ENCODE measurements at places on chromosomes 5 and 9.

DNA sequence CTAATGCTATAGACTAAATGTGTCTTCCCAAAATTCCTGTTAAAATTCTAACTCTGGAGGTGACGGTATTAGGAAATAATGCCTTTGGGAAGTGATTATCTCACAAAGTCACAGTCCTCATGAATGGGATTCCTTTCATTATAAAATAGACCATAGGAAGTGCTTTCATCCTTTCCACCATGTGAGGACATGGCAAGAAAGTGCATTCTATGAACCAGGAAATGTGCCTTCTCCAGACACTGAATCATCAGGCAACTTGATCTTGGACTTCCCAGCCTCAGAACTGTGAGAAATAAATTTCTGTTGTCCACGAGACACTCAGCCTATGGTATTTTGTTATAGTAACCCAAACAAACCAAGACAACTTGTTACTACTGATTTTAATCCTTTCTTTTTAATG, 582.4 kb upstream of the C9orf72 start:
- no peak for DNase-seq

- no peak for DNase-seq
Observed at GRCh38 chr9:110912419-110913291, 125.6 kb downstream of the LPAR1 start.

- DNase-seq: no peak
Observed at GRCh38 chr5:149961957-149962409, 1.4 kb downstream of the SLC26A2 start.

GRCh38 chr5:139670369-139671095, 22.4 kb downstream of the CXXC5 start:
- DNase-seq: no peak

DNA sequence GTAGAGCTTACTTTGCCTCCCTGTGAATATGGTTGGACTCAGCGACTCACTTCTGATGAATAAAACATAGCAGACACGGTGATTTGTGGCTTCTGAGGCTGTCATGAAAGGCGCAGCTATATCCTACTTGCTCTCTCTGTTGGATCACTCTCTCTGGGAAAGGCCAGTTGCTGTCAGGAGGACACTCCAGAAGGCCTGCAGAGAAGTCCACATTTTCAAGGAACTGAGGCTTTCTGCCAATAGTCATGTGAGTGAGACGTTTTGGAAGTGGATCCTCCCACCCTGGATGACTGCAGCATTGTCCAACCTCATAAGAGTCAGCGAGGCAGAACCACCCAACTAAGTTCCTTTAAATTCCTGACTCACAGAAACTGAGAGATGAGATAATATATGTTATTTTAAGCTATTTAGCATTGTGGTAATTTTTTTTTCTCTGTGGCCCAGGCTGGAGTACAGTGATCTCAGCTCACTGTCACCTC, 156.0 kb upstream of the MAST4 start:
- DNase-seq: no peak

GRCh38 chr5:98458726-98459125, 314.7 kb upstream of the RGMB start:
- DNase-seq: no peak

GRCh38 chr5:57719216-57719615, 236.6 kb upstream of the ACTBL2 start:
- no peak for DNase-seq

- DNase-seq: no peak
Observed at GRCh38 chr5:132526974-132527564, 16.3 kb downstream of the IL5 start.

- DNase-seq: no peak
Observed at GRCh38 chr5:54887663-54888062, 97.7 kb downstream of the ESM1 start.

DNA sequence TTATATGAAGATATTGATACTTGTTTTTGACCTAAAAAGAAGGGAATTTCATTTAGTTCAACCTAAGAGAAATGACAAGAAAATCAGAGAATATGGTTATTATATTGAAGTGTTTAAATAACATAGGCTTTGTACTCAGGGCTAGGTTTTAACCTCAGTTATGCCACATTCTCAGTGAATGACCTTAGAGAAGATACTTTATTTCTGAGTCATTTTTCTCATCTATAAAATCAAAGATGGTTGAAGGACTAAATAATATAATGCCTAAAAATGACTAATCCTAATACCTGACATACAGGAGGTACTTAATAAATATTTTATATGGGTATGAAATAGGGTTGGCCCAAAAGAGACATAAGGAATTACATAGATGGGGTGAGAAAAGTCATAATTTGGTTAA, 32.3 kb downstream of the DIMT1 start:
- DNase-seq: no peak

DNA sequence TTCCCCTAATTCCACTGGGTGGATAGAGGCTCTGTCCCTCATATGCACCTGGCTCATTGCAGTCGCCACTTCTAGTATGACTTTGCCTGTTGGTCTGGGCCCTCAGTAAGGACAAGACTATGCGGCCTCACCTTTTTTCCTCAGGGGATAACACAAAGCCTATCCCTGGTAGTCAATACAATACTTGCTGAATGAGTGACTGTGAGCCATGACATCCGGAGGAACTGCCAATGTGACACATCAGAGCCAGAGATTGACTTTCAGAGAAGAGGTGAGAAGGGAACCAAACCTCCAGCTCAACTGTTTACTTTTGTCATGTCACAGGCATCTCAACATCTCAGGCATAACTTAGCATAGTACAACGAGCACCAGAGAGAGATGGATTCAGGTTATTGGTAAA, 371.3 kb downstream of the DMRT2 start:
- DNase-seq: no peak

- DNase-seq: no peak
Observed at GRCh38 chr5:2166306-2166978, 283.7 kb upstream of the IRX4 start.

DNA sequence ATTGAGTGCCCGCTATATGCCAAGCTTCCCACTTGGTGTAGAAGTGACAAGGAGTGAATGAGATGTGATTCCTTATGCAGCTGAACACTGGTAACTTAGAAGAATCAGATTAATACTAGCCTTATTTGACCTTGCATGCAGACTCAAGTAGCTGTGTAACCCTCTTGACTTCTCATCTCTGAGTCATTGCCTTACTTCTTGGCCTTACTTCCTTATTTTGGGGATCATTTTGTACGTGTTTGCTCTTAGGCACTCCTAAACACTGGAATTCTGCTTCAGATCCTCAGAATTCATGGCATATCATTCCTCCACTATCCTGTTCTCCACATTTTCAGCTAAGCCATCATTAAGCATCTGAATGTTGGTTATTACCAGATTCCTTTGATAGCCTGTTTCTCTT, 948.9 kb upstream of the ARRDC3 start:
- DNase-seq: no peak

DNA sequence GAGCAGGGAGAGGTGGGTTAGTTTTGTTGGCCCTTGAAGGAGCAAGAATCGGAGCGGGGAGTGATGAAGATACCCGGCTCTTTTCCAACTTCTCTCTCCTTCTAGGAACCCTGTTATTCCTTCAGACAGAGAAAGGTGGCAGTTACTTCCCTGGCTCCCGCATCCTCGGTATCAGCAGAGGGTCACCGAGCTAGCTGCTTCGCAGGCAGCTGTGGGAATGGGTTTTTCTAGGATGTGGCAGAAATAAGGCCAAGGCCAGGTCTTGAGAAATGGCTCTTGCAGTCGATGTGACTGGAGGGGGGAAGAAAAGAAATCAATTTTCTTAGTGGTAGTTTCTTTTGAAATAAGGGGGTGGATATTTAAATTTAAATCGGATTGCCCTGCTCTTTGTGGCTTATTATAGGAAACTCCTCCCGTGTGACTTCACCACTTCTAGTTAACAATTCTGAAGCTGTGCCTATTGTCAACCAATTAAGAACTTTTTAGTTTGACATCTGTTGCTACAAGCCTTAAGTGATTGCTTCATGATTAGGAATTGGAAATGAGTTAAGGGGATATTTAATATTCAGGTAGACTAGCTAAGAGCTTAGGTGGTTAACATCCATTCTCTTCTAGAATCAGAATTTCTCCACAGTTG, 1.4 kb downstream of the SAP30L start:
- no peak for DNase-seq

GRCh38 chr5:22050931-22051330, 802.2 kb downstream of the CDH12 start:
- no peak for DNase-seq

DNA sequence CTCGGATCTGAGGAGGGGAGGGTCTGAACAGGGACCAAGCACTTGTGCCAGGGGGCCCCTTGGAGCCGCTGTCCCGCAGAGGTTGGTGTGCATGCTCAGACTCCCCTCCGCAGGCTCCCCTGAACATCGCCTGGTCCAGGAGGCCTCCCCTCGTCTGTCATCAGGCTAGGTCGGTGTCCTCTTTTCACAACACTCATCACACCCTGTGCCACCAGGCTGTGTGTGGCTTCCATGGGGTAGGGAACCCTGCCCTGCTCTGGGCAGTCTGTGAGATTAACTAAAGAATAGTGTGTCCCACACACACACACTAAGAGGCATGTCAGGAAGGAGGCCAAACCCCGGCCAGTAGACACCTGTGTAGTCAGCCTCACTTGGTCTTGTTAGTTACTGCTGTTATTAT, 119.3 kb downstream of the C5orf15 start:
- DNase-seq: no peak

DNA sequence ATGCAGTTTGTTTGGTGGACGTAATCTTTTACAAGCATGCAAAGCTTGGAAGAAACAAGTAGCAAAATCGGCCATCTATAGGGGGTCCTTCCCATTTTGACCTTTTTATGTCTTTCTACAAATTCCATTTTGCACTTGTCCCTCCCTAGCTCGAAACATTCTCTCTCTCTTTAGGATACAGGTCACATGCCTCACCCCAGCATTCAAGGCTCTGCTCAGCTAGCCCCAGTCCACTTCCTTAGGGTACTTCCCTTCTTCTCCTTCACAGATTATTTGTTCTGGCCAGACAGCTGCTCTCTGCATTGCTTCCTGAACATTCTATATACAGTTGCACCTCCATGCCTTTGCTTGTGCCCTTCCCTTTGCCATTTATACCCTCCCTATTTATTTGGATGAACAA, 31.7 kb upstream of the TRIM14 start:
- no peak for DNase-seq

DNA sequence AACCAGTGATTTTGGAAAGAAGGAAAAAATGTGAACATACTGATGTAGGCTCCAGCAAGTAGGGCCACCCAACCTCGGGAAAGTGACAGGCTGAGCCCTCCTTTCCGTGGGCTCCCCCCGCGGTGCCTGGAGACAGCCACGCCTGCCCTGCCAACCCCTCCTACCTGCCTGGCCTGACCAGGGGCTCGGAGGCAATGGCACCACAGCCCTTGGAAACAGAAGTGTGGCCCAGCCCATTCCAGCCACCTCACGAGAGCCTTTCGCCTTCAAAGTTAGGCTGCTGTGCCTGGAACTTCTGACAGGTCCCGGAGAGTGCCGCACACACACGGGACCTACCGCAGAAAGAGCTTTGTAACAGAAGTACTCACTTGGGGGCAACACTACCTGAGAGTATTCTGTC, 49.5 kb upstream of the LRRC14B start:
- DNase-seq: no peak

GRCh38 chr5:132493241-132493640, 2.7 kb upstream of the IRF1 start:
- DNase-seq: no peak

DNA sequence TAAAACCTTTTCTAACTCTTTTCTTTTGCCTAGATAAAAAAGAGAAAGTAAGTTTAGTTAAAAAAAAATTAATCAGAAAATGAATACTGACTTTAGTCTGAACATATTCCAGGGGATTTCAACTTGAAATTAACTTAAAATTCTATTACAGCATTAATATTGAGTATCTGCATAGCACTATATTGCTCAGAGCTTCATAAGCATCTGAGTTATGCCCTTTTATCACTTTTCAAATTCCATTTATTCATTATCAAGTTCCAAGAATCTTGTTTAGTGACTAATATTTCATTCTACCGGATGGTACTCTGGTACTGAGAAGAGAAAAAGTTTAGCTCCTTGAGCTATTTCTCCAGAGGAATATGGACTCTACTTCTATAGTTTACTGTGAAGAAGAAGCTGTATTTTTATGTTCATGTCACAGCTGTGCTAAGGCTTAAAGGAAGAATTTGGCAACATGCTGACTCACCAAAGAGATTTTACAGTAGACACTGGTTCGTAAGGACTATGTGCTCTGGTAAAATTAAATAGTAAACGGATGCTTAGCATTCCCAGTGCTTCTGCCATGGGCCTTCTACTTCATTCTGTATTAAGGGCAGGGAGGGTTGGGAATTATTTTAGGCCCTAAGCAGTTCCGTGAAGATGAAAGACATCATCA, 285.2 kb upstream of the SEMA6A start:
- no peak for DNase-seq

- no peak for DNase-seq
Observed at GRCh38 chr5:137727623-137728022, 8.3 kb downstream of the KLHL3 start.

- DNase-seq: no peak
Observed at GRCh38 chr5:6730807-6731206, 17.6 kb downstream of the TENT4A start.

DNA sequence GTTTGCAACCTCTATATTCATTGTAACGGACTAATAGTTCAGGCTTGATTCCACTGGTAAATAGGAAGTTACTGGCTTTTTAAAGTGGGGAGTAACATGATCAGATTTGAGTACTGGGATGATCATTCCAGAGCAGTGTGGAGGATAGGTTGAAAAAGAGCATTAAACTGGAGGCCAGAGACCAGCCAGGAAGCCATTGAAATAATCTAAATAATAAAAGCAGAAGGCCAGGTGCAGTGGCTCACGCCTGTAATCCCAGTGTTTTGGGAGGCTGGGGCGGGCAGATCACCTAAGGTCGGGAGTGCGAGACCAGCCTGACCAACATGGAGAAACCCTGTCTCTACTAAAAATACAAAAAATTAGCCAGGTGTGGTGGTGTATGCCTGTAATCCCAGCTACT, 56.0 kb upstream of the MSX2 start:
- DNase-seq: no peak

DNA sequence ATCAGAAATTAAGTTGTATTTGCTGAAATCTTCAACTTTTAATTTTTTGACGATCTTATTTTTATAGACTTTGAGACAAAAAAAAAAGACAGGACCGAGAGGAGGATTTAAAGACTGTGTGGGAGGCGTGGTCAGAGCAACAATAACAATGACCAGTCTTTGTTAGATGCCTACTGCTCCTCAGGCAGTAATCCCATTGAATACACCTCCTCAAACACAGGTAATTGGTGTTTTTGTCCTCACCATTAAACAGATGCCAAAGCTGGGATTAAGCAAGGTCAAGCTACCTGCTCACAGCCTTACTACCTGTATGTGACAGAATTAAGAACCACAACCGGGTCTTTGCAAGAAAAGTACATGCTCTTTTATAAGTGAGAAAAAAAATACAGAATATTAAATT, 233.3 kb upstream of the GRAMD2B start:
- DNase-seq: no peak

DNA sequence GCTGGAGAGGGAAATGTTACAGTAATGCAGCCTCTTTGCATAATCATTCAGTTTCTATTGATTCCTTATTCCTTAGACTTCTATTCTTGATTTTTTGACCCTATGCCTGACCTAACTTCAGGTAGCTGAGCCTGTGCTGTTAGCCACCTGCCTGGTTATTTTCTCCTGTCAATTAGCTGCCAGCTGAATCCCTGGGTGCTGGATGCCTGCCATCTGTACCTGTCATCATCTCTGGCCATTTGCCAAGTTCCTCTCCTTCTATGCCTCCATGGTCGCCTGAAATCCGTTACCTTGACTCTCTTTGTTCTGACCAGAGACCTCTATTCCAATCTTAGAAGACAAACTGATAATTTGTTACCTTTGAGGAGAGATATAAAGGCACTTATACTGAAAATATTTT, 178.3 kb downstream of the CAVIN4 start:
- DNase-seq: no peak

- DNase-seq: no peak
Observed at GRCh38 chr5:114324282-114324681, 37.6 kb upstream of the KCNN2 start.
